Activated T-helper 9 cell treated with anti-CD3 and anti-CD28 coated beads, Interleukin-2, amount 50 U/mL, for 16 hours (primary cell): ENCODE measurements at places on chromosomes 11 and 22.

DNA sequence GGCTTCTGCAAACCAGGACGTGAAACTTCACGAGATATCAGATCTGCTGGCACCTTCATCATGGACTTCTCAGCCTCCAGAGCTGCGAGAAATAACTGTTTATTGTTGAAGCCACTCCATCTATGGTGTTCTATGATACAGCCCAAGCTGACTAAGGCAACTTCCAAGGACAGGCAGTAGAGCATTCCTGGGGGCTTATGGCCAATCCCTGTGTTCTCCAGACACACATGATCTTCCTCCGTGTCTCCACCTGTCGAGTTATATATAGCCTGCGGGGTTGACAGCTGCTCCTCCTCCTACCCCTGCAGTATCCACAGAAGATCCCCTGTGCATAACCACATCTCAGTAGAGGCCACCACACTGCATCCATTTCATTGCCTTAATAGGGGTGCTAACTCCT lies 11.0 kb downstream of the TP53AIP1 start:
- no peak for DNase-seq

DNA sequence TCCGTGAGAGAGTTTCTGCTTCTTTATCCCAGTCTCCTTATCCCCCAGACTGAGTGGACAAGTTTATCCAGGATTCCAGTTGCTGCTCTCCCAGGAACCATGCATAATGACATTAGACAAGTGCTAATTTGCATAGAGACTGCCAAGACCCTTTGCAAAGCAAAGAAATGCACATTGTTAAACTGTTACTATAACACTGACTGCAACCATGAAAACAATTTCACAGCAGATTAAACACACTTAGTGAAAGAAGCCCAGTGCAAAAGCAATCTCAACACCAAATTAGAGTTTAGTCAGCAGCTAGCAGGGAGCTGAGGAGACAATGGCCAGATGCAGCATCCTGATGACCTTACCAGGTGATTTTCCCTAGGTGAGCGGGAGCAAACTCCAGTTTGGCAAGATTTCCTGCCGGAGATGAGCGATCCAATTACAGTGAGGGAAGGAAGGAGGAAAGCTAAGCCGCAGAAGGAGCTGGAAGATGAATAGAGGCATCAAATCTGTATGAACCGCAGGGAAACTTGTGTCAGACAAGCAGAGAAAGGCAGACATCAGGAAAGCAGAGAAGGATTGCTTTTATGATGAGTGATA lies 273.8 kb upstream of the B3GAT1 start:
- DNase-seq = no peak

- no peak for DNase-seq
Observed at GRCh38 chr11:91707652-91708482, 516.8 kb upstream of the FAT3 start.

DNA sequence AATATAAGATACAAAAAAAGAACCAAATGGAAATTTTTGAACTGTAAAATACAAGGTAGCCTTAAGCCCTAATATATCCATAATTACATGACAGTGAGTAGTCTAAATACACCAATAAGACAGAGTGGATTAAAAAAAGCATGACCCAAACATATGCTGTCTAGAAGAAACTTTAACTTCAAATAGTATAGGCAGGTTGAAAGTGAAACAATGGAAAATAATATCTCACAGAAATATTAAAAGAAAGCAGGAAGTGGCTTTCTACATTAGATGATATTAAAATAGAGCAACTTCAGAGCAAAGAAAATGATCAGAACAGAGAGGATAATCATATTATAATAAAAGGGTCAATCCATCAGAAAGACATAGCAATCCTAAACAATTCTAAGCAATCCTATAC lies 21.8 kb downstream of the DCUN1D5 start:
- no peak for DNase-seq

DNA sequence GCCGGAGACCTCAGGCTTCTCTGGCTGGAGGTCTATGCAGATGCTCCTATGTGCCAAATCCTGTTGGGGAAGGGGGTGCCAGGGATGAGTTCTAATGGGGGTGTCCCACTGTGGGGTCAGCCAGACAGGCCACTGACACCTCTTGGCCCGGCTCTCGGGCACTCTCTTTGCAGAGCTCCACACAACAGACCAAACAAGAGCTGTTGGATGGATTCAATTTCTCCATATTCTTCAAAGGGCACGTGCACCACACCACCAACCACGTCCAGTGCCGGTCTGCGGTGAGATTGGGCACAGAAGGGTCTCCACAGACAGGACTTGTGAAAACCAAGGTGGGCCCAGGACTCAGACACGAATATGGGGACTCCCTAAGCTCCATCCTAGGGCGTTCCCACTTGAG lies 2.2 kb upstream of the RGL4 start:
- no peak for DNase-seq

- no peak for DNase-seq
Observed at GRCh38 chr11:68149417-68149816, 28.2 kb upstream of the CHKA start.

DNA sequence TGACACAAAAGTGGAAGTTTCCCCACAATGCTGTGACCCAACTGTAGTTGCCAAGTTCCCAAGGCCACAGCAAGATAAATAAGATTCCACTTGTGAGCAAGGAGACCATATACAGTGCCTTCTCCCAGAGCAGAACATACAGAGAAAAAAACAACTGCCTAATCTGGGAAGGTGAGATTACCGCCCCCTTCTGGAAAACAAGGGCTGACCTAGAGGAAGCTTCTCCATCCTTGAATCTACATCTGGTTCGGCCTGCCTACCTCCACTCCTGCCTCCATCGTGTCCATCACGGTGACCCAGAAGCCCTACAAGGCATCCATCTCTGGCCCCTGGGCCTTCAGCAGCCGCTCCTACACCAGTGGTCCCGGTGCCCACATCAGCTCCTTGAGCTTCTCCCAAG lies 6.1 kb upstream of the RNASEH2C start:
- no peak for DNase-seq

DNA sequence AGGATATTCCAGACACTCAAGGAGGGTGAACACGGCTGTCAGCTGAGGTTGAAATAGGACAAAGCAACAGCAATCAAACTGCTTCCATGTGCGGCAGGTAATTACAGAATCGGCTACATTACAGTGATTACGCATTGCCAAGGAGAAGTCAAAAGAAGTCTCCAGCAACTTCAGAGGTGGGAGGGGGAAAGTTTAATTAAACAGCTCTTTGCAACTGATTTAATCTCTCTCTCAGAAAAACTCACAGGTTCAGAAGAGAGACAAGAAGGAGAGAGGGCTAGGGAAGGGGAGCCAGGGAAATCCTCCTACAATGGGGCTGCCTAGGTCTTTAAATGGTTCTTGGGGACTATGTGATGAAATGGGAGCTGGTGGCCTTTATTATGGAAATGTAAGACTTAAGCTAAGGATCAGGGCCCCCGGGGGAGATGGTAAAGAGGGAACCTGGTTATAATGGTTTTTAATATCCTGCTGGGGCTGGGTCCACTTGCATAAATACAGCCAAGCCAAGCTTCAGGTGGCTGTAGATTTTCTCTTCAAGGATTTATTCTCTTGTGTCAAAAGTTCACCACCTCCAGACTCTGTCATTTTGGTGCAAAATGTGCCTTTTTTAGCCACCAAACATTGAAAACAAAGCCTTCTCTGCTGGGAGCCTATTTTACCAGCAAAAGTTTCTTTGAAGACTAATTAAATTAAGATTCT lies 354.7 kb upstream of the NARS2 start:
- DNase-seq = no peak

DNA sequence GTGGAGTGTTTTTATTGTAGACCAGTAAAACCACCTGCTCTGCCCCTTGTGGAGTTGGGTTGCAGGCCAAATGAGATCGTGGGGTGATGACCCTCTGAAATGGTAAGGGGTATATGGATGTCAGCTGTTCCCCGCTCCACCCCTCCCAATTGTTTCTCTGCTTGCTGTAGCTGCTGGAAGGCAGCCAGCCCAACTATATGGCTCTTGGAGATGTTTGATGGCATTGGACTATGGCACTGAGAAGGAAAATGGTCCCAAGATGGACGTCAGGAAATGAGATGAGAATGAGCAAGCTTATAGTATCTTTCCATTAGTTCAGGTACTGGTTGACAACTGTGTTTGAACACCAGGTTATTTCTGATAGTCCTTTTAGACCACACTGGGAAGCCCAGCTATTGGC lies 94.8 kb upstream of the SORL1-AS1 start:
- no peak for DNase-seq

GRCh38 chr11:48098024-48098423 lies 117.7 kb downstream of the PTPRJ start:
- DNase-seq = no peak
